ENCODE measurements at places on chromosomes 7 and 10.

DNA sequence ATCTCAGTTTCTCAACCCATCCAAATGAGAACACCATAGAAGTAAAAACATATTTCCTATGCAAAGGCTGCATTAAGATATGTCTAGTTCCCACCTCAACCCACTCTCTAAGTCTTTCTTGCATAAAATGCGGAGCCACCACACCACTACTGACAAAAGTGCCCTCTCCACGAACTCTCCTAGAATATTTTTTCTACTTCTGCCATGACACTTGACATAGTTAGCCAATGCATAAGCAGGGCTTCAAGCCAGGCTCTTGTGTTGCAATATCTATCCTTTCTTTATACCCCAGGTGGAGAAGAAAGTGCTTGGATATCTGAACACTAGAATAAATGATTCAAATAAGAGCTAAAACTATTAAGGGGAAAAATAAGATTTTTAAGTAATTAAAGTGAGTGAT lies 465.2 kb downstream of the NRG3 start:
- no peak for DNase-seq

DNA sequence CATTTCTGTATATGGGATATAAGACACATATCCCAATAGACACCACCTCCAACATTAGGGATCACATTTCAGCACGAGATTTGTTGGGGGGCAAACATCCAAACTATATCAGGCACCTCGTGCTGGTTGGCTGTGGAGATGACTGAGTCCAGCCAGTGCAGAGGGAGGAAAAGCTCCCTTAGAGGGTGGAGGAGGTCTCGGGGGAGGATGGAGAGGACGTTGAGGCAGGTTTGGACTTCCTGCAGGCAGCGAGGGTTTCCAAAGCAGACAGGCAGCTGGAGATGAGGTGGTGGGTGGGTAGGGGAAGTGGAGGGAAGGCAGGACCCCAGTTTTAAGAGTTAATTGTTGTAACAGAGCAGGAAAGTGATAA lies 56.7 kb downstream of the EEPD1 start:
- no peak for DNase-seq

DNA sequence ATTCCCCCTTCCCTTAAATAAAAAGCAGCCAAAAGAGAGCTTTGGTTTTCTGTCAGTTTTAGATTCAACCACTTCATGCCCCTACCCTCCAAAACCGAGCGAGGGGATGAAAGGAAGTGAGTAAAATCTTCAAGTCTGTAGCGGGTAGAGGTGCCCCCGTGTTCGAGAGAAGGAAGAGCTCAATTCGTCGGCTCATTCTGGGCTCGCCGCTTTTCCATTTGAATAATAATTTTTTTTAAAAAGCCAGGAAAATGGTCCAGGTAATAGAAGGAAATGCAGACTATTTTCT lies 436.2 kb upstream of the GALNT17 start:
- no peak for DNase-seq

DNA sequence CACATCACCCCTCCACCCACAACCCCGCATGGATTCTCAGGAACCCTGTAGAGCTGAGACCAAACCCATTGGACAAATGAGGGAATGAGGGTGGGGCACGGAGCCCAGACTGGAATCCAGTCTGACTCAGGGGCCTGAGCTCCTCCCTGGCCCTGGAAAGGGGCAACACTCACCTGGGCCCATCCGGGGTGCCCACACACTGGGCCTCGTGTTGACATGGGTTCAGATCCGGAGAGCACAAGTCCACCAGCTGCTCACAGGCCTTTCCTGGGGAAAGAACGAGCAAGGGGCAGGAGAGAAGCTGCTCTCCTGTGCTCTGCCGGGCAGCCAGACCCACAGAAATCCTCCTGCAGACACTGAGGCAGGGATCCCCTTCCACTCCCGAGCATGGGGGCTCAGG lies 172.2 kb downstream of the SLIT1 start:
- no peak for DNase-seq

GRCh38 chr7:140217750-140218501 lies 41.1 kb upstream of the KDM7A start:
- no peak for DNase-seq

DNA sequence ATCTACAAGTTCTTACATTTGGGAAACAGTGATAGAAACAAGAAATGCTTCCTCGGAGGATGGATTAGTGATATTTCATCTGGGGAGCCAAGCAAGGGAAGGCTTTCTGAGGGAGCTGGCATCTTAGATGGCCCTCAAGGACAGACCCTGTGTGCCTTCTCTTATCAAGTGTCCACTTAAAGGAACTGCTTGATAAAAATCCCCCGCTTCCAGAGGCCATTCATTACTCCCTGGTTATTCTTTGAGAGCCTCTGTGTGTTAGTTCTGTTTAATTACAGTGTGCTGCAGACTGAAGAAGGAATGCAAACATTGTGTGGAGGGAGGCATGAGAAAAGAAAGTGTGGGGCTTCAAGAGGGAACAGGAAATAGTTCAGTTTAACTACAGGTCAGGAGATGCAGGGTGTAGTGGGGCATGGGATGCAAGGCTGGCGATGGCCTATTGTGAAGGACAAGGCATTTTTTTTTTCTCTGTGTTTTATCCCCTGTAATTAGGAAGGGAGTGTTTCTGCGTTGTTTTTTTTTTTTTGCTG lies 145.4 kb downstream of the SNX10 start:
- no peak for DNase-seq

DNA sequence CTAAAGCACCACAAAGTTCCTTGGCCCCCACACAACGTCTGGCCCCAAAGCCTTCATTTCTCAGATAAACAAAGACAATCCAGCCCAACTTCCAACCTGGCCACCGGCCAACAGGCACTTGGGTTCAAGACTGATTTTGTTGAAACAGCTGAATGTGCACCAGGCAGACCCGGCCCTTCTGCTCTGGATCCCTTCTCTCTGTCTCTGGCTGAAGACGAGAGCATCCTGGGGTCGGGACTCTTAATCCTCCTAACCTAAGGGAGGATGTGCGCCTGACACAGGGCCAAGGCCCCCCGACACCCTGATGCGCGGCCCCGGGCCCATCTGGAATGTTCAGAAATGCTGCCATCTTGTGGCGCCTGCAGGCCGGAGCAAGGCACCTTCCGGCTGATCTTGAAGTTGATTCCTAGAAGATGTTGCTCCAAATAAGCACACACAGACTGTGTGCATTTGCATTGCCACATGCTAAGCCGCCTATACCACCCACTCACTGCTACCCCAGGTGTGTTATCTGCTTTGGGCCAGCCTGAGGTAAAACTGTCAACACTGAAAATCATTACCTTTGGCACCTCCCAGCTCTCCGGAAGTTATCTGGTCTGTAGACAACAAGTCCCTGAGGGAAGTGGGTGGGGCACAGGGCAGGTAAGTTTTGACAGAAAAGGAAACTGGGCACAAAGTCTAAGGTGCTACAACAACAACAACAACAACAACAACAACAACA lies 98.4 kb upstream of the HABP2 start:
- DNase-seq: no peak

DNA sequence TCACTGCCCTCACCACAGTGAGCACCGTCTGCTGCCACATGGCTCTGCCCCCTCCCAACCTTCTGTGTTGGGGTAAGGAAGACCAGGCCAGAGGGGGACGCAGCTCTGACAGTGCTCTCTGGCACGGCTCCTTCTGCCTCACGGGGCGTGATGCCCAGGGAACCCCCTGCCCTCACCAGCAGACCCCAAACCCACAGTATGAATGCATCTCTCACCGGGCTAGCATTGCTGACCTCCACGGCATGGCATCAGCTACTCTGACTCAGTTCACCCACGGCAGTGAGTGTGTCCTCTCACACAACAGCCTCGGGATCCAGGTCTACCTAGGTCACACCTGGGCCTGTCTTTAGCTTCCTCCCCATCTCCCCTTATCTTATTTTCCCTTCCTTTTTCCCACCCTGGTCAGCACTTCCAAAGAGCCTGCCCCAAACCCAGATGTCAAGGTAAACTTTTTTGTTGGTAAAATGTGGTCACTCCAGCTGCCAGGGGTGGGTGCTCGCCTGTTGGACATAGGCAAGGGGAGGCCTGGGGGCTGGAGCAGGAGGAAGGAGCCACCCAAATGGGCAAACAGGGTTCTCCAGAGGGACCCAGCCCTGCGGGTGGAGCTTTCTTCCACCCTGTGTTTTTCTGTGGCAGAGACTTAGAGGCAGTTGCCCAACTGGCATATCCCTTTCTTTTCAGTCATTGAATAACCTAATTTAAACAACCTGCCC lies 4.4 kb downstream of the CALML3 start:
- DNase-seq: no peak

DNA sequence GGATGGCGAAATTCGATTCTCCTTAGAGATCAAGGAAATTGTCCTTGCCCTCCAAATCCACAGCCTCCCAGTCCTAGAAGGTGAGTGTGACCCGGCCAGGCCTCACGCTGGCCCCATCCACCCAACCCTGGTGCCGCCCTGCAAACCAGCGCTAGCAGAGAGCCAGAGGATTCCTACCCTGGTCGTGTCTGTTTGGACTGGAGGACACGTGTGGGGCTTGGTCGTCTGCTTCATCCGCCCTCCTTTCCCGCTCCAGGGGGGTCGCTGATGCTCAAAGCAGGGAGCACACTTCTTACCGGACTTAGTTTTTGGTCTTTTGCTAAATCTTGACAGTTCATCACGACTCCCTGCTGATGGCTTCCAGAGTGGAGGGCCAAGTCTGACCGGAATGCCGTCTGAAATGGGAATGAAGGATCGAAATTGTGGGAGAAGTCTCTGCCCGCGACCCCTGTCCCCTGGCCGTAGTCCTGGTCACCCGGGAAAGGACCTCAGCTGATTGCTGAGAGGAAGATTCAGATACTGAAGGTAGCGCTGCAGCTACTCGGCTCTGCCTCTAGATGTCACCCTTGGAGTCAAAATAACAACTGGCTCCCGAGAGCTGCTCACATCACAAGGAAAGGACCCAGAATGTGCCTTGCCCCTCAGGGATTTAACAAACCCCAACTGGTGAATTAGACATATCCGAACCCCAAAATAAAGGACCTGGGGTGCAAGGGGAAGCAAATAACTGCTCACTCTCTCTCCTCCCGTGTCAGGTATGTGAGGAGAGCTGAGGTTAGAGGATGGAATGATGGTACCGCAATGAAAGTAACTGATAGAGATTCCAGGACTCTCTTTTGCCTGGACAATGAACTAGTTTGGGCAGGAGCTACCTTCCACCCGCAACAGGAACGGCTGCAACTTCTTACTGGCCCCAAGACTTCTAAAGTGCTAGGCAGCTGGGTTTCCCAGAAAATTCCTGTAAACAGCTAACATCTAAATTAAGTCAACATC lies 23.5 kb upstream of the ORC5 start:
- peak; percentile 48 for DNase-seq

GRCh38 chr10:11442001-11442773 lies 169.3 kb downstream of the USP6NL start:
- no peak for DNase-seq

GRCh38 chr10:78890506-78890905 lies 178.3 kb upstream of the ZMIZ1 start:
- DNase-seq: no peak
